Epithelial cell of esophagus (primary cell): ENCODE measurements at places on chromosomes 5 and 9.
A peak's percentile ranks its signal among the peaks of the same experiment; 100 is the strongest.

DNA sequence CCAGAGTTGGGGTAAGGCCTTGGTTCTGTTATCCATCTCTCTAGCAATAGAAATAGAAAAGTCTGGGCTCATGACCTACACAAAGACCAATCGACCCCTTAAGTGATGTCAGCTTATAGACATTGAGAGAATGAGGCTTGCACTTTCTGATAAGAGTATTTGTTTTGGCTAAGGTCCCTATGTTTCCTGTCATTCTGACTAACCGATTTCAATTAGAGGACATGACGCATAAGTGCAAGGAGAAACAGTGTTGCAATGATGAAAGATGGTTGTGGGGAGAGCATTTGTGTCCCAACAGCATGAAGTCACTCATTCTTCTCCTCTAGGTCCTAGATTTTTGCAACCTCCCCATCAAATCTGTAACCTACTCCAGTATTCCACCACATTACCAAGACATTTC lies 255.1 kb downstream of the MAT2B start:
- peak; percentile 92 for DNase-seq

DNA sequence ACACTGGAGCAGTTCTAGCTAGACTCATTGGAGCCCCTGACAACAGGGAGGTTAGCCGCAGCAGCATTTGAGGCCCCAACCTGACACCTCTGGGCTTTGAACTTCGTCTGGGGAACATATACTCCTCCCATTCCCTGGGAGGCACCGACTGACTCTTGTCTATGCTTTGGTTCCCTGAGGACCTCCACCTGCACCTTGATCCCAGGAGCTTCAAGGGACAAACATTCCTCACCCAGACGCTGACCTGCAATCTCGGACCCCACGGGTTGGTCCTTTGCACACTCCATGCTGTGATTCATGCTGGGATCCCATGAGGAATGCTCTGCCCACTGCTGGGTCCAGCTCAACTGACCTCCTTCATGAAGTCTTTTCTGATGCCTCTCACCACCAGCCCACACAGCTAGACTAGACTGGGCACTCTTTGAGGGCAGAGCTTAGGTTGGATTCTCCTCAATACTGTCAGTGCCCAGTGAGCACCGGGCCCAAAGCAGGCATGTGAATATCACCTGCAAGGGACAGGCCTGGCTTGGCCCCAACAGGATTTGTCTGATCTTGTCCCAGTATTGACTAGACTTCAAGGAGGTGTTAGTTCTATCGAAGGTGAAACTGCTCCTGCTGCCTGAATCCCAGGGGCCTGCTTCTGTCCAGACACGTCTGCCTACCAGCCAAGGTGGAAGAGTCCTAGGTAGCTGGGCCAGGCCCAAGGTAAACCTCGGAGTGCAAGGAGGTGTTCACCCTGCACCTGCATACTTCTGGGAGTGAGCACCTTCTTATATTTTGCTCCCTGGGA lies 51.8 kb upstream of the ZBTB43 start:
- DNase-seq = peak; percentile 94

GRCh38 chr5:93191035-93191817 lies 389.8 kb downstream of the NR2F1-AS1 start:
- no peak for DNase-seq

GRCh38 chr9:12415361-12415760 lies 277.8 kb upstream of the TYRP1 start:
- peak; percentile 9 for DNase-seq

- DNase-seq = no peak
Observed at GRCh38 chr5:96332535-96333366, 100.3 kb downstream of the PCSK1 start.

DNA sequence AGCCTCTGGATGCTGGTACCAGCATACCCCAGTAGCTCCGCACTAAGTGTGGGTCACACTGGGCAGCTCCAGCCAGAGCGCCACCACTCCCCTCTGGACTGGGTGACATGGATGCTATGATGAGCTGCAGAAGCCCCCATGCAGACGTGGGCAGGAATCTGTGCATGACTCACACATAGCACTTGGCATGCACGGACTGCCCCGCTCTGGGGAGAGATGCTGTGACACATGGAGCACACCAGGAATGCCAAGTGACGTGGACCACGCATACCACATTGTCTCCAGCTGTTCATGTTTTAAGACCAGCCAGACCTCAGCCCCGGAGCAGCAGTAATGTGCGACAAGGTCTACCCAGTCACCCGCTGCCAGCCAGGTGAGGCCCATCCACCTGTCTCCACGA lies 64.1 kb downstream of the SEMA4D start:
- no peak for DNase-seq

DNA sequence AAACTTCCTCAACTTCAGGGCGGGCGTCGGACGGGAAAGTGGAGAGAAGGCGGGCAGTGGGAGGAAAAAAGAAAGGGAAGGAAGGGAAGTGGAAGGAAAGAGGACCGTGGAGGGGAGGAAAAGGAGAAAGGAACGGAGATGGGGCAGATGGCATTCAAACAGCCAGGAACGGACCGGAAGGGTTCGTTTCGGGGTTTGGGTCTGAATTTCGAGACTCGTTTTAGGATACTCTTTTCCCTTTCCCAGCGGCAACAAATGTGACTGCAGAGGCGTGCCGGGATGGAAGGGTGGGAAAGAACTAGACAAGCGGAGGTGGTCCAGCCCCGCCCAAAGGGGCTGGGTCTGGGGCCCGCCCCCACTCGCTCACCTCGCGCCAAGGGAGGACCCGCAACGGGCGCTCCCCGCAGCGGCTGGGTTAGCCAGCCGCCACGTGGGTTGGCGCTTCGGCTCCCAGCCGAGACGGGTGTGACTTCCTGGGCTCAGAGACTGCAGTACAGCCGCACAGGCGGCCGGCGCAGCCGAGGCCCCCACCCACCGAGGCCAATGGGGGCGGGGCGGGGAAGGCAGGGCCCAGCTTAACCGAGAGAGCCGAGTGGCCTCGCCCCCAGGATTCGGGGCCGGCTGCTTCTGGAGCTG lies 2.7 kb downstream of the VCAN start:
- DNase-seq = peak; percentile 87

DNA sequence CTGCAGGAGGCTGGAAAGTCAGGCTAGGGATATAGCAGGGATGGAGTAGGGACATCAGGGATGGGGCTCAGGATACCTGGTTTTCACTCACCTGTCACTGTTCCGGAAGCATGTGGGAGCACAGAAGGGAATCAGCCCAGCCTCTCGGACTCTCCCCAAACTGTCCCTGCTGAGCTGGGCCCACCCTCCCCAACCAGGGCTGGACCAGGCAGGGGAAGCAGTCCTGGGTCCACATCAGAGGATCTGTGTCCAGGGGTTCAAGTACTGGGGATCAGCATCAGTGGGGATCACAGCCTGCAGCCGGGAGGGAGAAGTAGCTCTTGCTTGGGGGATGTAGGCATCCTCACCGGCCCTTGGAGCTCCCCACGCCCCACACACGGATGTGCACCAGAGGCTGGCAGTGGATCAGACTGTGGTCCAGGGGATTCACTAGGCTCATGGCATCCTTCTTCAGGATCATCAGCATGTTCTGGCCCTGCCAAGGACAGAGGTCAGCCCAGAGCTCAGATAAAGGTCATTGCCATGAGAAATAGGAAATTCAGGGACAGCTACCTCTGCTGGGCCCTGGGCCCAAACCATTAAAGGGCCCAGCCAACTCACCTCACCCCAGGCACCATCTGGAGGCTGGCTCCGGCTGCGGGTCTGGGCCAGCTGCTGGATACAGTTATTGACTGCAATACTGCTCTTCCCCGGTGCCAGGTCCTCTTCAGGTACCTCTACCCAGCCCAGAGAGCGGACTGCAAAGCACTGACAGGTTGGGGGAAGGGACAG lies 2.5 kb downstream of the APBB3 start:
- DNase-seq = no peak

GRCh38 chr5:130321931-130322330 lies 417.7 kb downstream of the CHSY3 start:
- no peak for DNase-seq

- no peak for DNase-seq
Observed at GRCh38 chr9:90770182-90770738, 31.4 kb upstream of the SYK start.
